ENCODE measurements at places on chromosomes 5 and 9. TPM values are rescaled to one million over a fixed set of nuclear protein-coding genes. Genes with fewer than 3 reads are reported as not detected.

DNA sequence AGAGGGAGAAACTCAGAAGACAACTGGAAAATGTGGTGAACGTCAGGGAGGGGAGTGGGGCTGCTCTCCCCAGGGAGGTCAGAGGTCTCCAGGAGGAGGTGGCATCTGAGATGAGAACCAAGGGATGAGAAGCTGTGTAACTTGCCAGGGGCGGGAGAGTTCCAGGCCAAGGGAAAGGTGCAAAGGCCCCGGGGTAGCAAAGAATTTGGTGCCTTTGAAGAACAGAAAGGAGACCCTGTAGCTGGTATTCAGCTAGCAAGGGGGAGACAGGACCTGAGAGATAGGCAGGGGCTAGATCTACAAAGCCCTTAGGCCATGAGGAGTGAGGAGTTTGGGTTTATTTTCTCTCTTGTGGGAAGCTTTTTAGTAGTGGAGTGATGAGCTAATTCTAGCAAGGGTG lies 3.3 kb downstream of the DNM1 start:
- no peak for DNase-seq

GRCh38 chr9:70923961-70924360 lies 197.5 kb downstream of the TRPM3 start:
- no peak for DNase-seq

GRCh38 chr5:134070725-134071613 lies 43.5 kb upstream of the TCF7 start:
- DNase-seq, result peak; percentile 24

- DNase-seq, result no peak
These were observed 95.9 kb upstream of the TNC start for GRCh38 chr9:115213818-115214334.

DNA sequence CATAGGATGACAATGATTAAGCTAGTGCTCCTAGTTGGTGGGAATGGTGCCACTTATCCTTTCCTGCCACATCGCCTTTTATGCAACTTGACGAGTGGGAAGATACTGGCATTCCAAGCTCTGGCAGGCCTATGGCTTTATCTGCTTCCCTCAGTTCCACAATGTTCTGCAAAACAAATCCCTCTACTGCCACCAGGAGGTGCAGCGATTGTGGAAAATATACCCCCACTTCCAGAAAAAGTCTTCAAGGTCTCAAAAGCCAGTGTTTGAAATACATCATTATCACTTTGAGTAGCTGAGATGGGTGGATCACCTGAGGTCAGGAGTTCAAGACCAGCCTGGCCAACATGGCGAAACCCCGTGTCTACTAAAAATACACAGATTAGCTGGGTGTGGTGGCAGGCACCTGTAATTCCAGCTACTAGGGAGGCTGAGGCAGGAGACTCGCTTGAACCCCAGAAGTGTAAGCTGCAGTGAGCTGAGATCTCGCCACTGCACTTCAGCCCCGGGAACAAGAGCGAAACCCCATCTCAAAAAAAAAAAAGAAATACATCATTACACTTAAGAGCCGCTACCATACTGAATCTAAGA lies 3.4 kb downstream of the CLINT1 start:
- DNase-seq, result peak; percentile 43

DNA sequence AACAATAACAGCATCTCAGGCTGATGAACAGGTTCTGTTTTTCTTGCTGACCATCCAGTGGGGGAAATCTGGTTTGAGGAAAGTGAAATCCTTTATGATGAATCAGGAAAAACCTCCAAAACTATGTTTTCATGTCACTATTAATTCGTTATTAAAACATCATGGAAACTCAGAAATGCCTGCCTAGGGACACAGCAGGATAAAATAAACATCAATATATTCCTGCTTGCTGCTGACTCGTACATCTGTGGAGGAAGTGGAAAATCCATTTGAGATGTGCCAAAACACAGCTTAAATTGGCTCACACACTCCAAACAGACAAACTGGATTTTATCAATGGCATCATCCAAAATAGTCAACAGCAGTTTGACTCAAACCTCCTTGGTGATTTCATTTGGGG lies 53.0 kb downstream of the TEK start:
- peak; percentile 77 for DNase-seq

- DNase-seq, result no peak
These were observed 133.4 kb downstream of the SLC12A2 start for GRCh38 chr5:128216860-128217531.

GRCh38 chr5:174464504-174465165 lies 259.7 kb upstream of the MSX2 start:
- DNase-seq, result no peak

DNA sequence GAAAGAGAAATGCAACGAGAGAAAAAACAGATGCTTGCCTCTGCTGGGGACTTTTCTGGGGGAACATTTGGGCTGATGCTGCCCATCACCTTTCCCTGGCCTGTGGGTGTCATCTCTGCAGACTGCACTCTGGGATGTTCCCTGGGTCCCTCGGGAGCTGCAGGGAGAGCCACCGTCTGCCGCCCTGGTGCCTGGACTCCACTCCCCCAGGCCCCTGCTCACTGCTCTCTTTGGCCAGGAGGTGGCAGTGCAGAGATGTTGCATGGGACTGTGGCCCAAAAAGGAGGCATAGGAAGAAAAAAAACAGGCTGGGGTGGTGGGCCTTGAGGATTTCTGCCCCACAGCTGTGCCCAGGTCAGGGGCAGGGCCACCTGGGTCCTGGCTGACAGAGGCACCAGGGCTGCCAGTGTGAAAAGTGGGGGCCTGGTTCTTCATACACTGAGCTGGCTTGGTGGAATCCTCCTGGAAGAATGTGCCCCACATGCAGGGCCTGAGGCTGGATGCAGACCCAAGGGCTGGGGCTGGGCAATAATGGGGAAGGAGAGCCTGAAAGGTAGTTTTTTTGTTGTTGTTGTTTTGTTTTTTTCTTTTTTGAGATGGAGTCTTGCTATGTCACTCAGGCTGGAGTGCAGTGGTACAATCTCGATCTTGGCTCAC lies 353.6 kb downstream of the SLIT3 start:
- no peak for DNase-seq

GRCh38 chr9:130185017-130185416 lies 12.8 kb downstream of the NCS1 start:
- no peak for DNase-seq

GRCh38 chr5:88480245-88480644 lies 211.6 kb upstream of the TMEM161B start:
- DNase-seq, result no peak

DNA sequence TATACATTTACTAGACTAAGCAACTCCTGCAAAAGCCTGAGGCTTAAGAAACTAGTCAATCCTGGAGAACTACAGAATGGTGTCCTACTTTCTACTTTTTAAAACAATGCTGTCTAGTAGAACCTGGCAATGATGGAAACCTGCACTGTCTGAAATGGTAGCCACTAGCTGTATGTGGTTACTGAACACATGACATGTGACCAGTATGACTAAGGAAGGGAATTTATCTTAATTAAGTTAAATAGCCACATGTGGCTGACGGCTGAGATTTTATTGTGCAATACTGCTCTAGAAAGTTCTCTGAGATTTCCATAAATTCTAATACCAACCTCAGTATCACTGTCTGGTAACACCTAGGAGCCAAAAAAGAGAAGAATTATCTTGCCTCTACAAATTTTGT lies 44.9 kb upstream of the RAPGEF6 start:
- DNase-seq, result no peak

- no peak for DNase-seq
These were observed 1074.4 kb downstream of the CDH9 start for GRCh38 chr5:25964009-25964372.

DNA sequence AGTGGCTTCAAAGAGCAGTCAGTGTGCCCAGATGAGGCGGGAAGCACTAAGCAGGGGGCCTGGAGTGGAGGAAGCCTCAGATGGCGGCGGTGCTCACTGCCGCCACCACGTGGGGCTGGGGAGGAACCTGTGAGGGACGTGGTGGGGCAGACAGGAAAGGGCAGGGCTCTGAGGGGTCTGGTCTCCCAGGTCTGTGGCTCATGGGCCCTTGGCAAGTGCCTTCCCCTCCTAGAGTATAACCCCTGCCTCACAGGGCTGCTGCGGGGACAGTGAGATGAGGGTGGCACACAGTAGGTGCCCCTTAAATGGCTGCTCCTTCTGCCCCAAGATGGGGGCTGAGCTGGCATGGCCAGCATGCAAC lies 26.6 kb downstream of the NR5A1 start:
- no peak for DNase-seq

- no peak for DNase-seq
These were observed 87.5 kb upstream of the GAS1 start for GRCh38 chr9:87034841-87035240.

- DNase-seq, result no peak
These were observed 177.8 kb downstream of the RGS3 start for GRCh38 chr9:113641100-113641885.

DNA sequence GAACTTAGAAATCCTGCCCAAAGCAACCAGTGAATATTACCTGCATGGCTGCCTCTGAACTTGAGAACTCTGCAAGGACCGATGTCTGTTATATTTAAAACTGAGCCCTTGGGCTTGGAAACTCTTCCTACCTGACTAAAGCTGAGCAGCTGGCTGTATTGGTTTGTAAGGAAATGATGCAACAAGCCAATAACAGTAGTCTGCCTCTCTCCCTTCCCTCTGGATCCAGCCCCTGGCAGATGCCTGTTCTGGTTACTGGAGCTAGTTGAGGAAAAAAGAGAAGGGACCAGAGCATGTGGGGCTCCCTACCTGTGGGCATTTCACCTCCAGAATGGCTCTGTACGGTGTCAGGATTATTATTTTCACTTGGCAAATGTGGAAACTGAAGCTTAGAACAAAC lies 34.7 kb downstream of the SH3RF2 start:
- DNase-seq, result no peak

DNA sequence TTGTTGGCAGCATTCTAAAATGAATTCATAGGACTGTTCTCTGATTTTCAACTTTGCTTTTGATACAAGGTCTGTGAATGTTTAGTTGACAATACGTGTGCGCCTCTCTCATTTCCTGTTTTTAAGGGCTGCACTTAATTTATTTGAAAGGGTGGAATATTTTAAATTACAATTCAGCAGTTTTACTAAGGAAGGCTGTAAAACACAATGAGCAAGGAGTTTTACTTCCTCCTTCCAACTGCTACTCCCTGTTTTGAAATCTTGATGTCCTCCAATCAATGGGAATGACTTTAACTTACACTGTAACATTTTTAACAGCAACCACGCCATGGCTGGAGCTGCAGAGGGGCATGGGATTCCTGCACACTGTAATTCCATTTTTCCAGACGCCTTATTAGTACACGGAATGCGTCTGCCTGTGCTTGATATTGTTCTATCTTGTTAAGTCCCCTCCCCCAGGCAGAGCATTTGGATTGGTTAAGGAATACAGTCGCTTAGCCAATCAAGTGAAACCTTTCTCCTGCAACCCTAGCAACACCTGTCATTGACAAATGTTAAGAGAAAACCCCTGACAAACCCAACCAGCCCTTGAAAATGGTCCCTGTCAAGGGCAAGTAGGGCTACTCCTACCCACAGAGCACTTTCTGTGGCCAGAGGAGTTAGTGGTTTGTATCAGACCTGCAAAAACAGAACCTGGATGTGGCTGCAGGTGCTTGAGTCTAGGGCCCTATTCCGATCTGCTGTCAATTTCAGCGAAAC lies 12.5 kb upstream of the ZSWIM6 start:
- no peak for DNase-seq

- no peak for DNase-seq
These were observed 18.5 kb downstream of the ARHGEF28 start for GRCh38 chr5:73644385-73644963.

DNA sequence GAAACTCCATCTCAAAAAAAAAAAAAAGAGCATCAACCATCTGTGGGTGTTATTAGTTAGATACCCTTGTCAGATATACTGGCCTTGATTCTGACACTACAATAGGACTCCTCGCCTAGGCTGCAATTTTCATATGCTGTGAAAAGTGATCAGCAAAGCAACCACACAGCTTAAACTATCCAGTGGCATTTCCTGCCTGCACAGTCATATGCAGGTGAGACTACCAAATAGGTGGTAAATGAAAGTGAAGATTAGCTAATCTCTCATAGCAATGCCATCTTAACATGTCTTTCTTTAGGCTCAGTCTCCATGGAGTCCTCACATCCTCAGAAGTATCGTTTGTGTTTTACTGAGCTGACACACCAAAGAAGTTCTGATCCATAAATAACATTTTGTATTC lies 40.8 kb downstream of the GRAMD2B start:
- DNase-seq, result no peak

DNA sequence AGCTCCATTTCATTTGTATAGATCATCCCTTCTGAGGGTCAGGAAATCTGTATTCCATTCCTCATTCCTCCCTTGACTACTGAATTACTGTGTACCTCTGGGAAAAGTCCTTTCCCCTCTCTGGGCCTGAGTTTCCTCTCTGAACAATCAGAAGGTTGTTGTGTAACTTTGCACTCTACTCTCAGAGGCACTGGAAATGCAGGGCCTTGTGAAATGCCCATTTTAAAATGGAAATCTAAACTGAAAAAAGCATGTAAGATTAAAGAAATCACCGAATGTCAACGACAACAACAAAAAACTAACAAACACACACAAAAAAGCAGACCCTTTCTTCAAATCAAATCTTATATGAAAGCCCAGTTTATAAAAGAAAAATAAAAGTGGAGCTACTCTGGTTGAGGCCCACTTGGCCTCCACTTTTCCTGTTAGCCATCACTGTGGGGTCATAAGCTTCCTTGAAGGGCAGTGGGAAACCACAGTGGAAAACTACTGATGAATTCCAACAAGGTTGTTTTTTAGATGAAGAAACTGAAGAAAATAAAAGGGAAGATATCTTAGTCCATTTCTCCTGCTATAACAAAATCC lies 21.6 kb upstream of the GRPEL2 start:
- no peak for DNase-seq

DNA sequence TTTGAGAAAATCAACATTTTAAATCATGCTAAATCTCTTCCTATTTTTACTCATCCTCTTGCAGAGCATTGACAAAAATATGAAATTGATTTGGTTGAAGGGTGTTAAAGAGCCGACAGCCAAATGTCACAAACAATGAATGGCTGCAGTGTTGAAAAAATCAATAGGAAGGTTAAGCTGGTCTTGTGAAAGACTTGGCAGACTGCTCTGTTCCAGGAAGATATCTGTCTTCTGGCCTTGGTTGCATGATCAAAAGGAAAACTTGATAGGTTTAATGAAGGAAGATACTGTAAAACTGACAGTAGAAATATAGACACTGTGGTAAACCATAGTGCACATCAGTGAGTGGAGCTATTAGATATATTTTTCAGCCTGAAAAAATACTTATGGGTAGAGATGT lies 103.6 kb downstream of the PBX3 start:
- DNase-seq, result no peak

- no peak for DNase-seq
These were observed 1.4 kb upstream of the ADAMTSL2 start for GRCh38 chr9:133532937-133533668.

ANKRD34B gene
- not detected for polyA plus RNA-seq

IFNK gene
- polyA plus RNA-seq, result not detected

PCDHA7 gene
- 0.33 TPM for polyA plus RNA-seq

SPEF2 gene
- polyA plus RNA-seq, result 56.4 TPM

FOXD4L3 gene
- not detected for polyA plus RNA-seq

SH3GL2 gene
- polyA plus RNA-seq, result 5.7 TPM

IL5 gene
- 0.60 TPM for polyA plus RNA-seq

RFESD gene
- polyA plus RNA-seq, result 3.4 TPM

PCDHA11 gene
- polyA plus RNA-seq, result 0.74 TPM

FRMD3 gene
- polyA plus RNA-seq, result 2.2 TPM

IGFBPL1 gene
- 1.3 TPM for polyA plus RNA-seq
